ENCODE measurements at places on chromosomes 13 and 19.

- DNase-seq, result no peak
These were observed 183.7 kb downstream of the NUFIP1 start for GRCh38 chr13:44805585-44805984.

- DNase-seq, result peak; percentile 39
These were observed 203.6 kb downstream of the DCLK1 start for GRCh38 chr13:35927567-35928021.

DNA sequence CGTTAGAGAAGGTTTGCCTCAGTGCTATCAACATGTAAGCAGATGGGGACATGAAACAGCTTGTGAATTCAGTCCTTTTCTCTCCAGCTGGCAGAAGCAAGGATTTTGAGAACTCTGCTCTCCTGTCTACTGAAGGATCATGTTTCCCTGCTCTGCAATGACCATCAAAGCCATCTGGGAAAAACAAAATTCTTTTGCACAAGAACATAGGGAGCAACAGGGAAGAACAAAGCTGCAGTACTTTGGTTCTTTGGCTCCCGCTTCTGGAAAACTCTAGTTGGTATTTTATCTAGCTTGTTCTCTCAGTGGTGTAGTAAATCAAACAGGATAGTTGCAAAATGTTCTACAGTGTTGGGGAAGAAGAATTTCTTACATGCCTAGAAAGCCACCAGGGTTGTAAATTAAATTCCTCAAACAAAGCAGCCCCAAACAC, 270.4 kb downstream of the ENOX1 start:
- no peak for DNase-seq

DNA sequence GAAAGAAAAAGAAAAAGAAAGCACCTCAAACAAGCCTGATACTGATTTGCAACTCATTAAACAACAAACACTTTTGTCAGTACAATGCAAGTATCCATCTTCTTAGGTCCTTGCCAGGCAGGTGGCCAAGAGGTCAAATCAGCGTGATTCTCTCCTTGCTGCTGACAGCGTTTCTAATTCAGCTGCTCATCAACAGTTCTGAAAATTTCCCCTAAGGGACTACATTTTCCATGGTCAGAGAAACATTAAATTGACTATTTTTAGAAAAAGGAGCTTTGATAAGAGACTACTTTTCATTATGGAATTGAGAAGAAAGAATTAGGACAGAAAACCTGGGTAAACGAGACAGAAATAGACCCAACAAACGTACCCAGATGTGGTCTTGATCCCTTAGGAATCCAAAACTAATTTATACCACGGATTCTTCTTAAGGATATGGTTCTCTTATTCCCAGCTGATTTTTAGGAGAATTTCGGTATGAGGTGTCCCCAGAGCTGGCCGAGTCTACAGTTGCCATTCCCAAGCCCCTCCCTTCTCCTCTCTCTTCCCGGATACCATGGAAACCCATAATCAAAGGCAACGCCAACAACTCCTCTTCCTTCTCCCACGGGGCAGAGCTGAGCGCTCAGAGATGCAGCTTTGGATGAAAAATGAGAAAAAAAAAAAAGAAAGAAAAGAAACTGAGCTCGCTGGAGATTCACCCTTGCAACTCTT, 29.5 kb upstream of the CEBPG start:
- DNase-seq, result no peak

- no peak for DNase-seq
These were observed 9.4 kb upstream of the CEACAM19 start for GRCh38 chr19:44661904-44662303.

- peak; percentile 61 for DNase-seq
These were observed 91.3 kb downstream of the UQCRFS1 start for GRCh38 chr19:29121684-29122083.

DNA sequence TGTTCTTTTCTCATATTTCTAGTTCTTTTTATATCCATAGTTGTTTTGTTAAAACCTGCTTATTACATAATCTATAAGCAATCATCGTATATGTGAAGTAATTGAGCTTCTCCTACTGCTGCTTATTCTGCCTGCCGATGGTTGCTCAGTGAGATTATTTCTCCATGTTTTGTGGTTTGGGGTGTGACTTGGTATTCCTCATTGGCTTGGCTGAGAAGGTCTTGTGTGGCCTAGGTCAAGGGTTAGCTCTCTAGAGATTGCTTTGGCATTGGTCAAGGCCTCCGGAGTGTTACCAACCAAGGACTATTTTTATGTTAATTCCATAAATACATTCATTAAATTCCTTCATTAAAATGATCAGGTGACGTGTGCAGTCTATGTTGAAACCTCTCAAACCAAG, 302.8 kb downstream of the MYO16 start:
- no peak for DNase-seq

GRCh38 chr19:7522923-7523667, 671 bp downstream of the MCOLN1 start:
- DNase-seq, result peak; percentile 46

DNA sequence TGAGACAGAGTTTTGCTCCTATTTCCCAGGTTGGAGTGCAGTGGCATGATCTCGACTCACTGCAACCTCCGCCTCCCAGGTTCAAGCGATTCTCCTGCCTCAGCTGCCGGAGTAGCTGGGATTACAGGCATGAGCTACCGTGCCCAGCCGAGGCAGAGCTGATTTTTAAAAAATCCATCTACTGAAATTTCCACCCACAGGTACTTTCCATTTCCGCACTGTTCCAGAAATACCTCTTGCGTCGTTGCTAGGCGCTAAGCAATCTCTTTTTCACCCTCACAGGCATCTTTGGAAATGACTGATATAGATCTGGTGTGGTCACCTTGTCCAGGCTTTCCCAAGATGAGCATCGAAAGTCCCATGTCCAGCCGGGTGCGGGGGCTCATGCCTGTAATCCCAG, 9.4 kb downstream of the TMEM38A start:
- DNase-seq, result no peak

- DNase-seq, result no peak
These were observed 76.1 kb downstream of the RGCC start for GRCh38 chr13:41533266-41534052.

DNA sequence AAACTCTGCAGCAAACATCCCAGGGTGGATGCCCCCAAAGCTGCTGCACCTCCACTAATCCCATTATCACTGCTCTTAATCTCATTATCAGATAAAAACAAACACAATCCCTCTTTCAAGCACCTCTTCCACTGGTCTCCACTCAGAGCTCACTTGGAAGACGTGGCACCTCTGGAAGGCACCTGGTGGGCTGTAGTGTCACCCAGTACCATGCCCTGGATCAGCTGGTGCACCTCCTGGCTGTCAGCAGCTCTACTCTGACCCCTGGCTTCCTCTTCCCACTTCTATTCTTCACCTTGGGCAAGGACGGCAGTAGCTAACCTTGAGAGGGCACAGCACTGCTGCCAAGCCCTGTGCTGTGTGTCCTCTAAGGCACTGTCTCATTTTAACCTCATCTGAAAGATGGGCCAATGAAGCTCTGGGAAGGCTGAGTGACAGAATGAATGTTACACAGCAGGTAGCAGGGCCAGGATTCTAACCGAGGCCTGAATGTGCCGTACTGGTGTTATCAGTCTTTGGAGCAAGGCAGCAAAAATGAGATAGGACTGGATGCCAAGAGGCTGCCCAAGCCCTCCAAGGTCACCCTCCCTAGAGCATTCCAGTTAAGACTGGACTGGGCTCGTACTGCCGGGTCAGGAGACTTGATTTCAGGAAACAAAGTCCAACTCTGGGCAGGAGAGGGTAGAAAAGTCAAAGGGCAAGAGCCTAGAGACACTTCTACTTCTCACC, 7.4 kb downstream of the BRD4 start:
- peak; percentile 70 for DNase-seq

DNA sequence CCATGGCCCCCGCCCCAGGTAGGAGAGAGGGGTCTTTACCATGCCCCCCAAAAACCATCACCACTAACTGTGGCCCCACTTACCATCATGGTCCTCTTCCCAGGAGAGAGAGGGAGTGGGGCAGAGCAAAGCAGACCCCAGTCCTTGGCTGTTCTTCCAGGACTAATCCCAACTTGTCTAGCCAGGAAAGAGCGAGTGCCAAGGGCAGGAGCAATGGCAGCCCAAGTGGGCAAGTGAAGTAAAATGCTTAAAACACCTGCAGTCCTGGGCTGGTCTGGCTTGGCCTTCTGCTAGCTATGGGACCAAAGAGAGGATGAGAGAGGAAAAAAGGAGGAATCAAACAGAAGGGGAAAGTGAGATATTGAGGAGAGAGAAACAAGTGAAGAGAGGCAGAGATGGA, 17.9 kb downstream of the ZSWIM4 start:
- no peak for DNase-seq

DNA sequence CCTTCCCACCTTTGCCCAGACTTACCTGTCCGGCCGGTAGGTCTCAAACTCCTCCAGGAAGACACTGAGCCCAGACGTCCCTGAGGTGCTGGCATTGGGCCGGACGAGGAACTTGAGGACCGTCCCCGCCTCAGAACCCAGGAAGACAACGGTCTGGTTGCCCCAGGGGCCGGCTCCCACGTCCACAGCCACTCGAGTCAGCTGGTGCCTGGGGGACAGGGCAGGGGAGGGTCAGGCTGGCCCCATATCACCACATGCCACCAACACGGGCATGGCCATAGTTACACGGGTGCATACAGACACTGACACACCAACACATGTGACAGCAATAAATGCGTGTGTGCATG, 8.4 kb upstream of the LRG1 start:
- no peak for DNase-seq

- DNase-seq, result no peak
These were observed 2823.7 kb upstream of the PCDH20 start for GRCh38 chr13:64239372-64239771.

DNA sequence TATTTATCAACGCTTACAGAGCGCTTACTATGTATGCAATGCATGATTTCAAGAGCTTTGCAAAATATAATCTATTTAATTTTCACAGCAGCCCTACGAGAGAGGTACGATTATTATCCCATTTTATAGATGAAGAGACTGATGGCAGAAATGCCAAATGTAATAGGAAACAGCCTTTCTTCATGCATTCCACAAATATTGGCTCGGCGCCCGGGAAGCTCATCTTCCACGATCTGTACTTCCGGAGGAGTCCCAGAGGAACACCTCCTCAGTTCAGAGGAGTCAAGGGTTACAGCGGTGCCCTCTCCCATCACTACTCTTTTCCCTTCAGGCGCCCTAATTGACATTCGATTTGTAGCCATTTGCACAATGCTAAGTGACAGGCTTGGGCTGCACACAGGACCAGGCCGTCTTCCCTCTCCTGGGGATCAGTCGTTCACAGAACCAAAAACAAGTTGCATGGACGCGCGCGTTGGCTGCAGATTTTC, 1.1 kb upstream of the ARHGAP35 start:
- peak; percentile 90 for DNase-seq

GRCh38 chr13:29885989-29886388, 35.6 kb upstream of the UBL3 start:
- DNase-seq, result no peak

DNA sequence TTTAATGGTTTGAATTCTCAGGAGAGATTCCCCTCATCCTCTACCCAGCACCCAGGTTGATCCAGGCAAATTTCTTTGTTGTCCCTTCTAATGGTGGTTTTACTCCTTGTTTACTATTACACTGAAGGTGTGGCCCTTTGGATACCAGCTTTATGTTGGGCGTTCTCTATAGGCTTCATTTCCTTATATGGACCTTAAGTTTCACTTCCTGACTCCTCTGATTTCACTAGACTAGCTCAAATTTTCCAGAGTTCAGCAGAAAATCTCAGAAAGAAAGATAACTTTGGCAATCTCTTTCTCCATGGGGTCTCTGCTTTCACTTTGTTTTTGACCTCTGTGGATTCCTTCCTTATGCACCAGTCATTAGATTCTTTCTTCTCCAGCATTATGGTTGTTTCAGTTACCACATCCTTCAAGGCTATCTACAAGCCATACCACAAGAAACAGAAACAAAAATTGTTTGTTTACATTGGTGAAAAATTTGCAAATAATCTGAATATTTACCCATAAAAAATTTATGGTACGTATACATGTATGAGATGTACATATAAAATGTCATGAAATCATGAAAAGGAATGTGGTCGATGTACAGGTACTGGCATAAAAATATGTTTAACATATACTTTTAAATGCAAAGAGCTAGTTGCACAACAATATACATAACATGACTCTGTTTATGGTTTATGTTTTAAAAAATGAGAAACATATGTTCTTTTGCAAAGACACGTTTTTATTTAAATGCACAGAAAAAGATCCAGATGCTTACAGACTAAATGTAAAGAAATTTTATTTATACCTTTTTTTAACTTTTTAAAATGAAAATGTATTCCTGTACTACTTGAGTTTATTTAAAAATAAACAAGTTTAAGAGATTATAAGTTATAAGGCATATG, 212.6 kb downstream of the LACC1 start:
- no peak for DNase-seq
